ENCODE measurements at places on chromosomes 1 and 21.

GRCh38 chr1:172993640-172994039, 57.1 kb downstream of the TNFSF18 start:
- DNase-seq: no peak

- DNase-seq: no peak
These were observed 187.7 kb downstream of the TRABD2B start for GRCh38 chr1:47809301-47810084.

GRCh38 chr1:24779689-24780464, 34.6 kb downstream of the CLIC4 start:
- DNase-seq: no peak

GRCh38 chr1:20837554-20838192, 50.6 kb upstream of the HP1BP3 start:
- DNase-seq: no peak

DNA sequence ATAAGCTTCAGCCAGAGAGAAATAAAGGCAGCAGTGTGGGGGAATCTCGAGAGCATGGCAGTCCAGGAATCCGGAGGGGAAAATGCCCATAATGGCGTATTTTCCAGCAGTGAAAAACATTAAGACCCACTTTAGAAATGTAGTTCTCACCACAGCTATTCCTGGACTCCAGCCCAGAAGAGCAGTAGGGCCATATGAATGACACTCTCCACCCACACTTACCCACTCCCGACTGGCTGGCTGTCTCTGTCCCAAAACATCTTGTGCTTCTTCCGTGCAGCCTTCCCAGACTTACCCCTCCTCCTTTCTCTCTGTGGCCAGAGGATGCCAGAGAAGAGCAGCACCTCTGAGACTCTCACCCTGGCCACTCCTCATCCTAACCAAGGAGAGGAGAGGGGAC, 56.4 kb downstream of the TRABD2B start:
- DNase-seq: no peak

DNA sequence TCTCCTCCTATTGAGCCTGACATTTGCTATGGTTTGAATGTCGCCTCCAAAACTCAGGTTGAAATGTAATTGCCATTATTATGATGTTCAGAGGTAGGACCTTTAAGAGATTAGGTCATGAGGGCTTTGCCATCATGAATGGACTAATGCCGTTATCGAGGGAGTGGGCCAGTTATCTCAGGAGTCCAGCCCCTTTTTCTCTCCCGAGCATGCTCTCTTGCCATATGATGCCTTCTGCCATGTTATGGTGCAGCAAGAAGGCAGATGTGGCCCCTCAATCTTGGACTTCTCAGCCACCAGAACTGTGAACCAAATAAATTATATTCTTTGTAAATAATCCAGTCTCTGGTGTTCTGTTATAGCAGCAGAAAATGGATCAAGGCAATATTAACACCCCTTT, 323.5 kb downstream of the RRAGC start:
- DNase-seq: no peak

GRCh38 chr1:14615549-14616218, 17.2 kb downstream of the KAZN start:
- no peak for DNase-seq

DNA sequence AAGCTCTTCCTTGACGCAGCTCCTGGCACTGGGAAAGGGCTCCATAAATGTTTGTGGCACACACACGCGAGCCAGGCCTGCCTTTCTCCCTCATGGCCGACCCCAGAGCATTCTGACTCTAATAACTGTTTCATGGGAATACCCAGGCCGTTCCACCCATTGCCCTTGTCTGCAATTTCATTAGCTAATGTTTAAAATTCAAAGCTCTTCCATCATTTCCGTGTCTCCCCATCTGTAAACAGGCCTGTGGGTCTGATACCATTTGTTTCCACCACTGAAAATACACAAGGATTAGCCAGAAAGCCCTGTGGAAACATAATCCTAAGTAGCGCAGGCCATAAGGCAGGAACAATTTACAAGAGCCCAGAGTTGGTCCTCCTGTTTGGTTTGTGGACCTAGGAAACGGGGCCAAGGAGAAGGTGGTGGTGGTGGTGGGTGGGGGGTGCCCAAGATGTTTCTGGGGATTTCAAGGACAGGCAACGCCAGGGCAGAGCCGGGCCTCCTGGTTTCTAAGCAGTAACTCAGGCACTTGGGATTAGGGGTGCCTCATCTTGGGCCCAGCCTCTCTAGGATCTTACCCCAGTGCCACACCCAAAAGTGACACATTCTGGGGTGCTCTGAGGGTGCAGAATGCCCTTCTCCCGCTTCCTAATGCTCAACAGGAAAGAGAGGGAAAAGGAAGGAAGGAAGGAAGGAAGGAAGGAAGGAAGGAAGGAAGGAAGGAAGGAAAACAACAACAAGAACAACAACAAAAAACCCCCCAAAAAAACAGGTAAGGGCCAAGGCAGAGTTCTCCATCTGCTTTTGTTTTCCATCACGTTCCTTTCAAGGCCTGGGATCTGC, 79.4 kb downstream of the SSBP3 start:
- DNase-seq: no peak

DNA sequence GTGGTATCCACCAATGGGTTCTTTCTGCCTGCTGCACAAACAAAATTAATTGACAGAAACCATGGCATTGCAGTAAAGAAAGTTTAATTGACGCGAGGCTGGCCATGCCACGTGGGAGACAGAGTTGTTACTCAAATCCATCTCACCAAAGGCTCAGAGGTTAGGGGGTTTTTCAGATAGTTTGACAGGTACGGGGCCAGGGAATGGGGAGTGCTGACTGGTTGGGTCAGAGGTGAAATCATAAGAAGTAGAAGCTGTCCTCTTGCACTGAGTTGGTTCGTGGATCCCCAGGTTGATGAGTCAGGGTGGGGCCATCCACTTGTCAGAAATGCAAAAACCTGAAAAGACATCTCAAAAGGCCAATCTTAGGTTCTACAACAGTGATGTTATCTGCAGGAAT, 941 bp upstream of the TBCE start:
- no peak for DNase-seq

- no peak for DNase-seq
These were observed 60.6 kb downstream of the AK4 start for GRCh38 chr1:65208563-65208973.

GRCh38 chr1:154752273-154753030, 117.6 kb downstream of the KCNN3 start:
- no peak for DNase-seq

DNA sequence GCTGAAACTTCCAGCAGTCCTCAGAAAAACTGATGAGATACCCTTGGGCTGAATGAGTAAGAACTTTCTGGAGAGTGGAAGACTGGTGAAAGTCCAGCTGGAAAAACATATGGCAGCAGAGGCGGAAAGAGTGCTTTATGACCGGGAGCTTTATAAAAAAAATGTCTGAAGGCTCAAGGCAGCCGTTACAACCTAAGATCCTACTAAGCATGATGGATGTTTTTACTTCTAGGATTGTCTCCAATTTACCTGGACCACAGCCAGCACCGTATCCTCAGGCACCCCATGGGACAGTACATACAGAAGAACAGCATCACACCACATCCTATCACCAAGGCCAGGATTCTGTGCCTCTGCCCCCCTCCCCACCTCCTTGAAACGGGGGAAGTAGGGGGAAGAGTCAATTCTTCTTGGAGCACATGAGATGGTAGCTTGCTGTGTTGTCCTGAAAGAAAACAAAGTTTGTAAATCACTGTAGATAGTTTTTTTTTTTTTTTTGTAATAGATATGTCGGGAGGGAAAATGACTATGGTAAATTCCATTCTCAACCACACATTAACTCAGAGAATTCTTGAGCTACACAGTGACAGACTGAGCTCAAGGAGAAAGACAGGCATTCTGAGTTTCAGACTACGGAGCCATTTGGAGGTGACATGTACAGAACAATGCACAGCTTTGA, 11.8 kb upstream of the IRF2BP2 start:
- no peak for DNase-seq

GRCh38 chr1:168921629-168922028, 184.9 kb upstream of the ATP1B1 start:
- no peak for DNase-seq

DNA sequence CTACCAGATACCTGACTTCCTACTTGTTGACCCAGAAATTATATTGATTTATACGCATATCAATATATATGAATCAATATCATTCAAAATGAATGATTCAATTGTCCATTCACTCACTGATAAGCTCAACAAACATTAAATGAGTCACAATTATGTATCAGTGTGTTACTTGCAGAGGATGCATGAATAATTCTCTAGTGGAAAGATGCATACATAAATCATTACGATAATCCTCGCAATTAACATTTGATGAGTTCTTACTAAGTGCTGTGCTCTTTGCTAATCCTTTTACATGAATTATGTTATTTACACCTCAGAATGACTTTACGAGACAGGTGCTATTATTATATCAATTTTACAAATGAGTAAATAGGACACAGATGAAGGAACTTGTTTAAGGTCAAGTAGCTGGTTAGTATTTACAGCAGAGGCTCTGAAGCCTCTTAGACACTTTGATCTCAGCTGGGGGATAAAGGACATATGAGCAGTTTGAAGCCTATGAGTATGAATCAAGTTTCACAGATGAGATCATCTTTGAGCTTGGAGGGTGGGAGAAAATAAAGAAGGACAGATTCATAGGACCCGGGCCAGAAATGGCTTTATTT, 112.8 kb upstream of the ADAMTS5 start:
- no peak for DNase-seq

DNA sequence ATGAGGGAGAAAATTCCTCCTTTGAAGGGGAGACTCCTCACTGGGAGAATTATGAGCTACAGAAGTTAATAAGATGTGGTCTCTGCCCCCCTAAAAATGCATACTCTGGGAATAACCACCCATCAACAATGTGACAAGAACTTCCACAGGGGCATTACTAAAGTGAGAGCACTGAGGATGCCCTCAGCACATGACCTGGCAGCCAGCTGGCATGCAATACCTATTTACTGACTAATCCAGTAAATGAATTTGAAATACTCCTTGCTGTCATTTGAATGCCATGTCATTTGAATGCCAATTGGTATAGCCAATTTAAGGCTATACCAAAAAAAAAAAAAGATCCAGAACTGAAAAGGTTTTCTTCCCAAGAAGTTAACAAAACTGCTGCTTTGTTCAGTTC, 30.8 kb downstream of the PLPP3 start:
- DNase-seq: no peak

DNA sequence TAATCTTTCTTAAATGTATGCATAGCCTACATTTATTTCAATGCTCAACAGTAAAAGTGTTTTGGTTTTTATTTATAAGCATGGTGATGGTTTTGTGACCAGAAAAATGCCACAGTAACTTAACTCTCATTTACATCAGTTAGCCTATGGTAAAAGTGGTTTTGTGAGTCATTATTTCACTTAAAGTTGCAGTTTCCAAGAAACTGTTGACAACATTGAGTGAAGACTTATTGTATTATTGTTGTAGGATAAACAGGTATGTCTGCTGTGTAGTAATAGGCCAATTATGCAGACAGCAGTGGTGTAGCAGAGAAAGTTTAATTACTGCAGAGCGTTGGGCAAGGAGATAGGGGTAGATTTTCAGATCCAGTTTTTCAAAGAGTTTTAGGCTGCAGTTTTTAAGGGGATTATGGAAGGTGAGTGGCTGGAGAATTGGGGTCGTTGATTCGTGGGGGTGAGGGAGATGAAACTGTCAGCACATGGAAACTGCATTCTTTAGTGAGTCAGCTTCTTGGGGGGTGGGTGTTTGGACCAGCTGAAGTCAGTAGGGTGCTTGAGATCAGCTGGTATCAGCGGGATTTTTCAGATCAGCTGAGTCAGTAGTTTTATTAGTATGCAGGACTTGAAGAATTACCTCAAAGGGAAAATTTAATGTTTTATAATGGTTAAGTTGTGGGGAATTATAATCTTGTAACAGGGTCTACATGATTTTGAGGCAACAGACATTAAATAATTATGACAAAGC, 168.7 kb upstream of the FMN2 start:
- DNase-seq: no peak

DNA sequence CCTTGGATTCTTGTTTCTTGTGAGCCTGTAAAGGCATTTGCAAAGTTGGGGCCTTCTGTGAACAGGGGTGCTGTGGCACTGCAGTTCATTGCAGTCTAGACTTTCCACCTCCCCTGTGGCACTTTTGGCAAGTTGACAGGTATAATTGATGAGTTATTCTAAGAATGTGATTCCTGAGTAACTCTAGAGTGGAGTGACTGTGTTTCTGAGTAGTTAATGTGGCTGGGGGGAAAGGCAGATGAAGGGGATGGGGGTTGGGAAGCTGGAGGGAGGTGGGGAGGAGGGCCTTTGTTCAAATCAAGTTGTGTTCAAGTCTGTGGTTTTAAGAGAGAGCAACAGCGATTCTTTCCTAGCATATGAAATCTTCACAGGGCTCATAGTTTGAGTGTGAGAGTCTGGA, 32.9 kb downstream of the PBX1 start:
- no peak for DNase-seq

GRCh38 chr1:74530892-74531291, 18.5 kb upstream of the LRRC53 start:
- no peak for DNase-seq

DNA sequence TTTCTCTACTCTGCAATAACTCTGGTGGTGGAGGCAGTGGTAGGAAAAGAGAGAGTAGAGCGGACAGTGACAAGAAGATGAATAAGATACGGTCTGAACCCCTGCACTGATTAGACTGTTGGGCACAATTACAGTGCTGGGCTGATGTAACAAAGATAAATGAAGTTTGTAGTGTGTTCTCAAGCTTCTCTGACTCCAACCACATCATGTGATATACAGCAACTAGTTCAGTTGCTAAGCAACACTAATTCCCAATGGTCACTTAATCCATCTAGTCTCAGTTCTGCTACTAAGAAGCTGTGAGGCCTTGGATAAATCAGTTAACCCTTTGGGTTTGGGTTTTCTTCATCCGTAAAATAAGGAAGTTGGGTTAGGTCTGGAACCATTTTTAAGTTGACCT, 17.3 kb downstream of the DDR2 start:
- DNase-seq: no peak

DNA sequence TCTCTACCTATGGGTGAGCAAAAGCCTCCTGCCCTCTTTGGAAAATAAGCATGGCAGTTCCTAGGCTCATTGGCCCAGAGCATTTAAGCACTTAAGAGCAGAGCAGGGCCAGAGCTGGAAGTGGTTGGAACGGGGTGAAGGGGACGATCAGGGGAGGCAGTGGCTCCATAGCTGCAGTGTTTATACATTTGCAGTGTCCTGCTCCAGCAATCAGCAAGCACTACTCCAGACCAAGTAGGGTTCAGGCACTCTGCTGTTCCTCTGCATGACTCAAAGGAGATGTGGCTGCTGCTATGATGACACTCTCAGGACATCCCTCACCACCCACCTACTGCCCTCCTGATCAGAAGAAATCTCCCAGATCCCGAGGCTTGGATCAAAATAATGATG, 55.0 kb downstream of the TRABD2B start:
- no peak for DNase-seq

DNA sequence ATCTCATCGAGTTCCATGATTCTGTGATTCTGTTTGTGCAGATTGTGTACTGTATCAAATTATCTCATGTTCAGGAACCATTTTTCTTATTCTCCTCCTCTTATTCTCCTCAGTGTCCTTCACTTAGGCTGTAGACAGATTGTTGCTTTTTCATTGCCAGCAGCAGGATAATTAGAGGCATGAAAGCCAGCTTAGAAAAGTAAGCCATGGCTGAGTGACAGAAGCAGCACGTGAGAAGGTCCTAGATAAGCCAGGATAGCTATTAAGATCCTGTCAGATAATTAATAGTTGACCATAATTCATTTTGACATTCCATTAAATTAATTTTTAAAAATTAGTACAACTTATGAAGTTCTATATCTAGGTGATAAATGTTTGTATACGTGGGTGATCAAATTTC, 60.8 kb upstream of the PRKACB start:
- DNase-seq: no peak

GRCh38 chr1:7042322-7043190, 257.3 kb downstream of the CAMTA1 start:
- peak; percentile 77 for DNase-seq
